ENCODE measurements at places on chromosomes 3 and 15. TPM values are rescaled to one million over a fixed set of nuclear protein-coding genes. Genes with fewer than 3 reads are reported as not detected.

DNA sequence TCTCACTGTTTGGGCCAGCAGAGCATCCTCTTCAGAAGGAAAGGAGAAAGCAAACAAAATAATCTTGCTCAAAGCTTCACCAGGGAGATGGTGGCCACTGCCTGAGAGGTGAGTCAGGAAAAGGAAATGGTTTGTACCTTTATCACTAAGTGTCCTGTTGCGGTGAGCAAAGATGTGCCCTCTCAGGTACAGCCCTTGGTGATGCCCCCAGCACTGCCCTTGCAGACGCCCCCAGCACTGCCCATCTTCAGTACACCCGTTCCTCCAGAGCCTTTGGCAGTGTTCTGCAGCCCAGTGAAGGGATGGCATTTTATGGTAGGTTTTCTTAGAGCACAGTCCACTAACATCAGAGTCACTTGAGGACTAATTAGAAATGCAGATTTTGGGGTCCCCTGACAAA lies 92.3 kb downstream of the ZNF621 start:
- H3K36me3 ChIP-seq: no peaks in the 10 kb centered on the region
- H3K4me3 ChIP-seq: no peak overlapping the region
- H3K4me1 ChIP-seq: peaks cover 26% of the 10 kb centered on the region
- no peak for DNase-seq

DNA sequence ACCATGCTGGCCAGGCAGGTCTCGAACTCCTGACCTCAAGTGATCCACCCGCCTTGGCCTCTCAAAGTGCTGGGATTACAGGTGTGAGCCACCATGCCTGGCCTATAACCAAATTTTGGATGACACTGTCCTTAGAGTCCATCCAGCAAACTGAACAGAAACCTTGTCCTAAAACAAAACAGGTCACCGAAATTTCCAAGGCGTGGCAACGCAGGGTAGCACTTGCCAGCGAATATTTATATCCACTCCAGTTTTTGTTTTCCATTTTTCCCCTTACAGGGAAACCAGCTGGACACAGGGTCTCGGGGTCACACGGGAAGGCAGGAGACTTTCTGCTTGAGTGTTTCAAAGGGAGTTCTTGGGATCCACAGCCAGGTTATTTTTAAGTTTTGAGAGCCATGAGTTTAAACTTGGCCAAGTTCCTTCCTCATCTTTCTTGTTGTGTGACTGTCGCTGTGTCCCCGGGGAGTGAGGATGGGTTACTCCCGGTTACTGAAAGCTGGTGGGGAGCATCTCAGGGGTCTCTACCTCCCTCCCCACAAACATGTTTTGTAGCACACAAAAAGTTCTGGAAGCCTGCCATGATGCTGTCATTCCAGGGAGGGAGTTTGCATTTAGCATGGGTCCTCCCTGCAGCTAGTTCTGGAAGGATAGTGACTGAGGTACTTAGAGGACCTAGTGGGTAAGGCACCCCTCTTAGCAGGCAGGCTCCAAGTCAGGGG lies 12.6 kb downstream of the LIMD1 start:
- no peak overlapping the region for H3K4me3 ChIP-seq
- no peak for DNase-seq
- H3K27me3 ChIP-seq: no peaks in the 10 kb centered on the region
- no peaks in the 10 kb centered on the region for H3K36me3 ChIP-seq
- H3K27ac ChIP-seq: no peak overlapping the region

DNA sequence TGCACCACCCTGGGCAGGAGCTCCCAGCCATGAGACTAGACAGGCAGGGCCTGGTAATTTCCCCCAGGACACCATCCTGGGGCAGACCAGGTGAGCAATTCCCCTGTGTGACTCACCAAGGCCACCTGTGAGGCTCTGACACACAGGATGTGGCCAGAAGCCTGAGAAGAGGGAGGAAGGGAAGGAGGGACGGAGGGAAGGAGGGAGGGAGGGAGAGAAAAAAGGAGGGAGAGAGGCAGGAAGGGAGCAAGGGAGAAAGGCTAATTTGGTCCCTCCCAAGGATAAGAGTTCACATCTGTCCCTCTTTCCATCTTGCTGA lies 25.9 kb downstream of the WNT7A start:
- no peaks in the 10 kb centered on the region for H3K27me3 ChIP-seq
- H3K27ac ChIP-seq: no peak overlapping the region
- H3K4me3 ChIP-seq: no peak overlapping the region
- DNase-seq: no peak
- peaks cover 1% of the 10 kb centered on the region for H3K4me1 ChIP-seq

GRCh38 chr3:77563012-77563411 lies 523.1 kb downstream of the ROBO2 start:
- no peak for DNase-seq
- no peaks in the 10 kb centered on the region for H3K4me1 ChIP-seq
- no peaks in the 10 kb centered on the region for H3K27me3 ChIP-seq
- no peaks in the 10 kb centered on the region for H3K36me3 ChIP-seq
- H3K27ac ChIP-seq: no peak overlapping the region

DNA sequence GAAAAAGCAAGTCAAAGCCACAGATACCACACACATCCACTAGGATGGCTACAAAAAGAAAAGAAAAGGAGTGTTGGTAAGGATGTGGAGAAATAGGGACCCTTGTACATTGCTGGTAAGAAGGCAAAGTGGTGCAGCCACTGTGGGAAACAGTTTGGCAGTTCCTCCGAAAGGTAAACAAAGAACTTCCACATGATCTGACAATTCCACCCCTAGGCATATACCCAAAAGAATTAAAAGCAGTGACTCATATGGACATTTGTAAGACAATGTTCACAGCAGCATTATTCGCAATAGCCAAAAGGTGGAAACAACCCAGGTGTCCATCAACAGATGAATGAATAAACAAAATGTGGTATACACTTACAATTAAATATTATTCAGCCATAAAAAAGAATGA lies 22.2 kb upstream of the GMPPB start:
- H3K4me1 ChIP-seq: no peaks in the 10 kb centered on the region
- no peak overlapping the region for H3K27ac ChIP-seq
- H3K4me3 ChIP-seq: no peak overlapping the region

GRCh38 chr15:72313448-72313840 lies 6.5 kb downstream of the CELF6 start:
- no peaks in the 10 kb centered on the region for H3K4me1 ChIP-seq
- no peak for DNase-seq
- peaks cover 8% of the 10 kb centered on the region for H3K27me3 ChIP-seq
- H3K4me3 ChIP-seq: no peak overlapping the region
- no peak overlapping the region for H3K27ac ChIP-seq
- H3K36me3 ChIP-seq: no peaks in the 10 kb centered on the region

GRCh38 chr3:192174283-192174682 lies 553.1 kb downstream of the FGF12 start:
- H3K27ac ChIP-seq: no peak overlapping the region
- peaks cover 8% of the 10 kb centered on the region for H3K4me1 ChIP-seq
- peaks cover 10% of the 10 kb centered on the region for H3K27me3 ChIP-seq
- H3K4me3 ChIP-seq: no peak overlapping the region
- no peak for DNase-seq

DNA sequence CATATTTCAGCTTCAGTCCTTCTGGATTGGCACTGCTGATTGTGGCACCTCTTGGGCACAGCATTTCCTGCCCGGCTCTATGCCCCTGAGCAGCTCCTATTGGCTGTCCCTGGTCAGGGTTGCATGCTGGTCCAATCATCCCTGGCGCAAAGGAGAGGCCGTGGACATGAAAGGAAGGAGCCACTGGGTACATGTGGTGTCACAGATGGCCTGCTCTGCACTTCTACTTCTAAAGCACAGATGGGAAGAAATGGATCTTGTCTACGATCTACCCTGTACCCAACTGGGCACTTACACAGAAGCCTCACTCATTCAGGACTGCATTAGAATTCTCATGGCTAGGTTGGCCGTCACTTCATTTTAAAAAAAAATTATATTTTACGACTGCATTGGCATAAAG lies 232.5 kb downstream of the SHQ1 start:
- H3K4me3 ChIP-seq: no peak overlapping the region
- H3K27ac ChIP-seq: no peak overlapping the region
- no peaks in the 10 kb centered on the region for H3K27me3 ChIP-seq
- H3K4me1 ChIP-seq: no peaks in the 10 kb centered on the region
- DNase-seq: no peak

DNA sequence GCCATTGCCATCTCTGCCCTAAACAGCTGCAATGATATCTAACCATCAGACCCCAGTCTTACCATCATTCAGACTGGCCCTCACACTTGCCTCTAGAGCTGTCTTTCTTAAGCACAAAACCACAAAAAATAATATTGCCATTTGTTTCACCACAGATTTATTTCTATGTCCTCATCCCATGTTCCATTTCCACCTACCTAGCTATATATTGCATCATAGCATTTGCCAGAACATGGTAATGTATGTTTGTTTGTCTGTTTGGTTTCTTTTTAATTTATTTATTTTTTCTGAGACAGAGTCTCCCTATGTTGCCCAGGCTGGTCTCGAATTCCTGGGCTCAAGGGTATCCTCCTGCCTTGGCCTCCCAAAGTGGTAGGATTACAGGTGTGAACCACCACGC lies 18.5 kb upstream of the TUSC7 start:
- H3K27me3 ChIP-seq: no peaks in the 10 kb centered on the region
- H3K27ac ChIP-seq: no peak overlapping the region
- no peak for DNase-seq
- H3K36me3 ChIP-seq: no peaks in the 10 kb centered on the region

GRCh38 chr3:100720426-100720825 lies 11.1 kb downstream of the TFG start:
- no peak overlapping the region for H3K27ac ChIP-seq
- no peaks in the 10 kb centered on the region for H3K27me3 ChIP-seq
- H3K4me1 ChIP-seq: no peaks in the 10 kb centered on the region
- H3K36me3 ChIP-seq: peaks cover 5% of the 10 kb centered on the region
- H3K4me3 ChIP-seq: no peak overlapping the region
- no peak for DNase-seq

GRCh38 chr3:10601151-10601856 lies 95.9 kb upstream of the ATP2B2 start:
- H3K4me1 ChIP-seq: no peaks in the 10 kb centered on the region
- H3K36me3 ChIP-seq: no peaks in the 10 kb centered on the region
- no peak for DNase-seq
- H3K4me3 ChIP-seq: no peak overlapping the region
- no peak overlapping the region for H3K27ac ChIP-seq
- H3K27me3 ChIP-seq: no peaks in the 10 kb centered on the region

Gene NME9
- 0.11 TPM for polyA plus RNA-seq
